ENCODE measurements at places on chromosomes 6 and 20.

- DNase-seq: no peak
Observed at GRCh38 chr6:2630891-2631571, 119.7 kb downstream of the MYLK4 start.

DNA sequence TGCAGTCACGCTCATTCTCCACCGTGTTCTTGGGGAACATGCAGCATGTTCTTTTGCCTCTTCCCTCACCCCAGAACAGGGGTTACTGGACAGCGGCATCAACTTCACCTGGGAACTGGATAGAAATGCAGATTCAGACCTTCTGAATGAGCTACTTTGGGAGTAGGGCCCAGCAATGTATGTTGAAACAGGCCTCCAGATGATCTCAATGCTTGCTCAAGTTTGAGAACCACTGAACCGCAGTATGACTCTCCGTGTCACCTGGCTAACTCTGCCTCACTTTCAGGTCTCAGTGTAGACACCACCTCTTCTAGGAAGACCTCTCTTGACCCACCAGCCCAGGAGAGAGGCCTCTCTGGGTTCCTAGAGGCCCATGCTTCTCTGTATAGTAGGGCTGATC lies 4.9 kb downstream of the TRIB3 start:
- no peak for DNase-seq

DNA sequence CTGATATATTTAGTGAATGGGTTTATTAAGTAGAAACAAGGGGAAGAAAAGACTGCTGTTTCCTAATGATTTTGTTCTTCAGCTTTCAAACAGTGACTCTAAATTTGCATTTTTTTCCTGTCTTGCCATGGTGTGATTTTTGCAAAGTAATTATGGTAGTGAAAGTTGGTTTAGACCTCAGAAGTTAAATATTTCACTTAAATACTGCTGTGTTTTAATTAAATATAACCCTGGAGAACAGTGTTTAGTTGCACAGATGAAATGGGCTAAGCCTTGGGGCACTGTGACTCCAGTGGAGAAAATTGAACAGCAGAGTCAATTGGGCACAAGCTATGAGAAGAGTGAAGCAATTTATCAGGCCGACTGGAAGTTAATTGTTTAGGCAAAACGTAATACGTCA lies 111.1 kb upstream of the MCHR2 start:
- DNase-seq: no peak

DNA sequence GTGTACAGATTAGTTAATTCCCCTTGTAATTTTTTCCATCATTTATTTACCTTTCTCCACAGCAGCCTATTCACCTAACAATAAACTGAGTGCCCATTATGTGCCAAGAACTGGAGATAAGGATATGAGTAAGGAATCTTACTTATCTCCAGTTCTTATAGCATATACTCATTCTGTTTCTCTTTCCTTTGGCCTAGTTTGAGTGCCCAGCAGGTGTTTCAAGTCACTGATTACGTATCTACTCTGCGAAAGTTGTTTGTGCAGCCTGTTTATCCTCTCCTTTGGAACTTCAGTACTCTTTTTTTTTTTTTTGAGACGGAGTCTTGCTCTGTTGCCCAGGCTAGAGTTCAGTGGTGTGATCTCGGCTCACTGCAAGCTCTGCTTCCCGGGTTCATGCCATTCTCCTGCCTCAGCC lies 17.3 kb upstream of the POU5F1 start:
- no peak for DNase-seq

DNA sequence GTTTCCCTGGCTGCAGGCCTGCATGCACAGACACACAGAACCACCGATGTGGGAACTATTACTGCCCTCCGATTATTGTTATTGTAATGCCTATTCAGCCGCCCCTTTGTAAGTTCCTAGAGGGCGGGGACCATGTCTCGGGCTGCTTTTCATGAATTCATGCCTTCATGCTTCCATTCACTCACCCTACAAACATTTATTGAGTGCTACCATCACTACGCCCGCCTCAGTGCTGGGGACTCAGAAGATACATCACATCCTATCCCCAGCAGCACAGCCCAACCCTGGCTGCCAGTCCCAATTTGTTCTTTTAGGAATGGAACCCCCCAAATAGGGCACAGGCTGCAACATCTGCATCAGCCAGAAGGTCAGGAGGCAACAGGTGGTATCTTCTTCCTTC lies 75.9 kb downstream of the FOXA2 start:
- DNase-seq: no peak

DNA sequence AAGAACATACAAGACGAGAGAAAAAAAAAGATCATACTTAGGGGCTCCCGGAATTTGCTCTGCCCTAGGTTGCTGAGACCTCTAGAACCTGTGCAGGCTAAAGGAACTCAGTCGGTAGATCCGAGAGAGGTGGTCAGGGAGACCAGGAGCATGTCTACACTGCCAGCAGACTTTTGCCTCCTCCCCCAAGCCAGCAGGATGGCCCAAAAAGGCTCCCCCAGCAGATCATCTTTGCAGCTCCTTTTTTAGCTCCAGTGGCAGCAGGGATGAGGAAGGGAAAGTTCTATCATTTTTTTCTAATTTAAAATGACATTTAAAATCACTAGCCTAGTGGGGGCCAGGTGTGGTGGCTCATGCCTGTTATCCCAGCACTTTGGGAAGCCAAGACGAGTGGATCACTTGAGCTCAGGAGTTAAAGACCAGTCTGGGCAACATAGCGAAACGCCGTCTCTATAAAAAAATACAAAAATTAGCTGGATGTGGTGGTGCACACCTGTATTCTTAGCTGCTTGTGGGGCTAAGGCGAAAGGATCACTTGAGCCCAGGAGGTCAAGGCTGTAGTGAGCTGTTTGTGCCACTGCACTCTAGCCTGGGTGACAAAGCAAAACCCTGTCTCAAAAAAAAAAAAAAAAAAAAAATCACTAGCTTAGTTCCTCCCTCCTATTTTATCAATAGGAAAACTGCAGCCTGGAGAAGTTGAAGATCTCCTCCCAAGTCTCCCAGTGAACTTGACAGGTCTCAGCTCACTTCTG lies 69.3 kb upstream of the MYL9 start:
- DNase-seq: no peak

DNA sequence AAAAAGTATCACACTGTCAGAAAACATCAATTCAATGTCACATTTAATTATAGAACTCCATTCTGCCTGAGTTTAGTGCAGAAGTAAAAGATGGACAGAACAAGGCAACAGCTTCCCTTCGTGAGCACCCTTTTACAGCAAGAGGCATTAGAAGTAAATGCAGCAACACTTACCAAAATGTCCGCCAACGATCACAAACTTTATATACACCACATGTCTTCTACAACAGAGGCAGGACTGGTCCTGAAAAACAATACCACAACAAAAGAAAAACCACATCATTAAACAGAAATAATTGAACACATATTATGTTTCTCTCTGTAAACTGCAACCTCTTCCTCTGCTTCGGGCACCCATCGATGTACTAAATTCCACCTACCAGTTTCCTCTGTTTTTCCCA lies 92.9 kb downstream of the FYN start:
- DNase-seq: no peak

DNA sequence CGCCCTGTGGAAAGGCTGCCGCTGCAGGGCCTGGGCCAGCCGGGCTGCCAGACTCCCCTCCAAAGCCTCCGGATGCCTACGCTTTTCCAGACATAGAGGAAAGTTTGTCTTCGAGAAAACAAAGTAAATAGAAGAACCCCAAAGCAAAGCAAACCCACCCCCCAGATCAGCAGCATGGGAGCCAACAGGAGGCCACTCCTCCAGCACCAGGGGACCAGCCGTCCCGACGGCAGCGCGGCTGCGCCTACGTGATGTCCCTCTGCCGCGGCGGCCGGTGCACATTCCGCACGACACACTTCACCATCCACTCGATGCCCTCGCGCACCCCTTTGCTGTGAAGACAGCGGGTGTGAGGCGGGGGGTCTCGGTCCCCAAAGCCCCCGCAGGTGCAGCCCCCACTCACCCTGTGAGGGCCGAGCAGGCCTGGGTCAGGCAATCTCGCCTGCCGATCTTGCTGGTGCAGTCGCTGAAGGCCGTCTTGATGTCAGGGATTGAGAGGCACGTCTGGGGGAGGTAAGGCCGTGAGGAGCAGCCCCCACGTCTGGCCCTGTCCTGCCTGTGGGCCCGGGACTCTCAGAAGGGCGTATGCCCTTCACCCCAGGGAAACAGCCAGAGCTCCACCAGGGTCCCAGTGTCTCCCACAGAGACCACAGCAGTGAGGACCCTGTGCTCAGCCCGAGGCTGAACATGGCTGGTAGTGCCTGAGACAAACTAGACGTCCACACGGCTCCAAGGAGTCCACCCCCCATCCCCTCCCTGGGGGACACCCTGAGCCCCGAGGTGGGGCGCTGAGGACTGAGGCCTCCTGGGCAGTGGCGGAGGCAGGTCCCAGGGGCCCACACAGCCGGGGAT lies 4.0 kb downstream of the TNFRSF6B start:
- no peak for DNase-seq

- no peak for DNase-seq
Observed at GRCh38 chr6:15477746-15478145, 185.1 kb downstream of the DTNBP1 start.

- DNase-seq: no peak
Observed at GRCh38 chr6:111462770-111463391, 20.1 kb downstream of the REV3L start.

DNA sequence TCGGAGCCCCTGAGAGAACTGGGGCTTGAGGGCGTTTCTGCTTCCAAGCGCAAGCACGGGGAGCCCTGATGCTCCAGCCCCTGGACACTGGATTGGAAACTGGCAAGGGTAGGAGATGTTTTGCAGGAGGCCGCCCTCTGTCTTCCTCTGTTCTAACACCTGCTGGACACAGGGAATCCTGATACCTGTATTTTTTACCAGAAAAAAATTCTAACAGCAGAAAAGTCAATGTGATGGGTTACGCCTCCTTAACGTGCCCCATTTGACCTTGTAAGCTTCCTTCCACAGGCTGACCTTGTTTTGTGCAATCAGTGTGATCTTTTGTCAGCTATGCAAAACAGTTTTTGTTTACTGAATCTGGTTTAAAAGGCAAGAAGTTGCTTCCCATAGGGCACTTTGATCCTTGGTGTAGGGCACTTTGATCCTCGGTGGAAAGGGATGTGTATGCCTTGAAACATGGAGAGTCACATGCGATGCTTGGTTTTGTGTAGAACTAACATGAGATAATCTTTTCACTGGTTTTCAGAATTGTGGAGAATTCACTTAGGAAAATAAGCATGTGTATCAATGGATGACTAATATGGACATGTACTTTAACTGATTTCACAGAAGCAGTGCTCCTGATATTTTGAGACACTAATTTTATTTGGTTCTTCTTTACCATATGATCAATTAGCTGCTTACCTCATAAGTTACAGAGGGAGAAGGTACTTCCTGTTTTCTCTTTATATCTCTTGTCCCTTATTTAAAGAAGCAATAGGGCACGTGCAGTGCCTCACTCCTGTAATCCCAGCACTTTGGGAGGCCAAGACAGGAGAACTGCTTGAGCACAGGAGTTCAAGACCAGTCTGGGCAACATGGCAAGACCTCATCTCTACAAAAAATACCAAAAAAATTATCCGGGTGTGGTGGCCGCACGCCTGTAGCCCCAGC lies 59.9 kb upstream of the MAP3K4 start:
- no peak for DNase-seq

DNA sequence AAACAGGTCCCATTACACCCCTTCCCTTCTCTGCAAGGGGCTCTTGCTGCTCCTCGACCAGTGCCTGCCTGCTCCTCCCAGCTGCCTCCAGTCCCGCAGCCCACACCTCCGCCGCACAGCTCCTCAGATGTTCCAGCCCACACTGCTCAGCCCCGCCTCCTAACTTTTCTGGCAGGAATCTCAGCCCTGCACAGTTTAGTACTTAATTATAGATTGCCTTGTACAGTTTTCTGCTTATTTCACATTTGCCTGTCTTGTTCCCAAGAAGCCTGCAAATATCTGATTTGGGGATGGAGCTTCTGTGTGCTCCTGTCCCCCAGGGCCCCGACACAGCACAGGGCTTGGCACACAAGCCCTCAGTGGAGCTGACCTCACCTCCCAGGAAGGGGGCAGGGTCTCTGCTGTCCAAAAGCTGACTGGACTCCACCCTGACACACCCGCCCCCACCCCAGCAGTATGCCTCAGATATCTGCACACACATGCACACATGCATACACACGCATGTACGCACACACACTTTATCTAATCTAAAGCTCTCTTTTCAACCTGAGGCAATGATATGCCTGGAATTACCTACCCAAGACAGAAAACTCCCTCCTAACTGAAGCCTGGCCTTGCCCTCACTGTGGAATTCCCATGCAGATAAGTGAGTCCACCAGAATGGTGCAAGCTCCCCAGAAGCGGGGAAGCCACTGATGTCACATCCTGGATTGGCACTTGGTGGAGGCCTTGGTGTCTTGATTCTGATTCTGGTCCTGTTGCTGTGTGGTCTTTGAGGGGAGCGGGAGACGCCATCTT lies 1.2 kb upstream of the PNPLA1 start:
- DNase-seq: no peak

DNA sequence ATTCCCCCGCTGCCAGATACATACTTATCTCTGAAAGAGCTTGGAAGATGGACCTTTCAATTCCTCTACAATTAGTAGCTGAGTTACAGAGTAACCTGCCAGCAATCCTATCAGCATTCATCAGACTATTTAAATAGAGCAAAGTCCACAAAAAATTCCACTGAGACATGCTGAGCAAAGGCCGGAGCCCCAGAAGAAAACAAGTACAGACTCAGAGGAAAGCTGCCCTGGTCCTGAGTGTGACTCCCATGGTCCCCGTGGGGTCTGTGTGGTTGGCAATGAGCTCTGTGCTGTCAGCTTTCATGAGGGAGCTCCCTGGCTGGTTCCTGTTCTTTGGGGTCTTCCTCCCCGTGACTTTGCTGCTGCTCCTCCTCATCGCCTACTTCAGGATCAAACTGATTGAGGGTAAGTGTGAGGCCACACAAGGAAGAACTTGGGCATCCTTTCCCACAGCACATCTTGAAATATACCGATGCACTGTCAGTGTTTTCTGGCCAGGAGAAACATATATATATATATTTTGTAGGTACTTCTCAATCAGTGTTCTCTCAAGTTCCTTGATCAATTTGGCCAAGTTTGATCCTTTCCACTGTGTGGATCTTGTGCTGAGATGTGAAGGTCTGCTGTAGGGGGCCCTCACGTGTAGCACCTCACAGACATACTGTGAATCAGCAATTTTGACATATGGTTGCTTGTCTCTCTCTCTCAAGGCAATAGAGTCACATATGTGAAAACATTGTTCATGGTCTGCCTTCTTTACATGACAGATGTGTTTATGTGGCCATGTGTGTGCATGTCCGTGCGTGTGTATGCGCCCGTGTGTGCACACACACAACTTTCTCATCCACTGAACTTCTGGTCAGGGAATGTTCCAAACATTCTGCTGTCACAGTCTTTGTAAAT lies at the start of gene SMLR1:
Gene SMLR1, plus strand, starts transcription at position 160 of the 903 bp plus-strand sequence. Its CDS starts 8 bp downstream, at position 168.
- DNase-seq: no peak

GRCh38 chr6:164291224-164291623 lies 876.7 kb downstream of the QKI start:
- DNase-seq: no peak

- DNase-seq: no peak
Observed at GRCh38 chr6:52164319-52165094, 21.7 kb upstream of the IL17A start.

DNA sequence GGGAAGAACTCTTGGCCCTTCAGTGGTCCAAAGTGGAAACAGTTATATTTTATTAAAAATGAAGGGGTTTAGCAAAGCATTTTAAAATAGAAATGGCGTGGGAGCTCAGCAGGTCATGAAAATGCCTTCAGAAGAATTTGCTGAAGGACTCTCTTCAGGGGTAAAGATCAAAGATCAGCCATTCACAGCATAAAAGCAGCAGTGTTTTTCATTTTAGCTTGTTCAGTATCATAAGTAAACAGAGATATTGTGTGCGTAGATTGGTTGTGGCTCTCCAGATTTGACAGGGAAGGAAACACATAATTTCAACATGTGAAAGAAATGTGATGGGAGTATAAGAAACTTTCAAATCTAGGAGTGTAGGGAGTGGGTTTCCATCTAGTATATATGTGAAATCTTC lies 519.2 kb upstream of the MAP3K7 start:
- DNase-seq: no peak

GRCh38 chr6:155604991-155605390 lies 149.4 kb upstream of the NOX3 start:
- DNase-seq: no peak

All from stimulated activated naive B cell treated with anti-CD40 and anti-IgM and Interleukin-4, amounts not matched to agents 10 μg/mL and 1 μg/mL and 100 μg/mL, for 72 hours (primary cell).